ENCODE measurements at places on chromosomes 2 and 18.

DNA sequence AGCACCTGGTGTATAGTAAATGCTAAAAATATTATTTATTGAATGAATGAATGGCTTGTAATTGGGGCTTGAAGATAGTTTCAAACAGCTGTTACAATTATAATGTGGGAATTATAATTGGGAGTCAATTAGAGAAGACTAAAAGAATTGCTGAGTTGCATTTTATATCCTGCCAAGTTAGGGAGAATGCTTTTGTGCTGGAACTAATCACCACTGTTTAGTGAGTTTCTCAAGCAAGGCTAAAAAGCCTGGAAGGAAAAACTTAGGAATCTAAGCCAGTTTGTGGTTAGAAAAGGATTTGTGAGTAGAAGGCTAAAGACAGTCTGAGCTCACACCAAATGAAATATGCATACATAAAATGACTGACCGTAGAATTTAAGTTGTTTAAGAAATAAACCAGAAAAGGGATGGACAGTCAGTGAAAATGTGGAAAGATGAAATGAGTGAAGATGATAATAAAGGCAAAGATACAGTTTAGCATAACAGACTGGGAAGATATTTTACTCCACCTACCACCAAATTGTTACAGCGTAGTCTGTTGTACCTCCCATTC lies 647.7 kb upstream of the FSHR start:
- DNase-seq: no peak

- no peak for DNase-seq
These were observed 342.3 kb upstream of the MYT1L start for GRCh38 chr2:2673406-2673805.

- no peak for DNase-seq
These were observed 437.7 kb upstream of the HNRNPA3 start for GRCh38 chr2:176774766-176775451.

- DNase-seq: no peak
These were observed 574 bp downstream of the NIFK start for GRCh38 chr2:121736140-121736461.

- DNase-seq: no peak
These were observed 108.1 kb upstream of the SERPINE2 start for GRCh38 chr2:224147174-224147573.

- no peak for DNase-seq
These were observed 165.9 kb upstream of the CREB1 start for GRCh38 chr2:207363761-207364290.

- no peak for DNase-seq
These were observed 11.6 kb upstream of the RBM44 start for GRCh38 chr2:237786936-237787335.

DNA sequence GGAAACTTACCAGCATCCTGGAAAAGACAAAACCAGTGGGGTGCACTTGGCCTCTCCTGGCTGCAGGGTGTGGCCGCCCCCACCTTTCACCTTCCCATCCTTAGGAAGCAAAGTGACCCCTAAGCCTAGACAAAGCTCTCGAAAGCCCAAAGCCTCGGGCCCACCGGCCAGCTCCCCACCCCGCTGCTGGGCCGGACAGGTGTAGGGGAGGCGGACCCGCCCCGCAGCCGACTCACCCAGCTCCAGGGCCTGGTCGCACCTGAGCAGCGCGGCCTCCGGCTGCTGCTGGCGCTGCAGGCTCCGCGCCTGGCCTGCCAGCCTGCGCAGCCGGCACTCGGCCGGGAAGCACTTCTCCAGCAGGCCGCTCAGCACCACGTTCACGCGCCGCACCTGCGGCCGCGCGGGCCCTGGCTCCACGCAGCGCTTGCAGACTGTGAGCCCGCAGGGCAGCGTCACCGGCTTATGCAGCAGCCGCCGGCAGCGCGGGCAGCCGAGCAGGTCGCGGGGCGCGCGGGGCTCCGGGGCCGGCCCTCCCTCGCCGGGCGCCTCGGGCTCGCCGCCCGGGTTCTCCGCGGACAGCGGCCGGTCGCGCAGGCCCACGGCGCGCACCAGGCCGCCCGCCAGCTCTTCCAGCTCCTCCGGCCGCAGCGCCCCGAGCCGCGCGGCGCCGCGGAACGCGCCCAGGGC lies 979 bp downstream of the LONRF2 start:
- no peak for DNase-seq

DNA sequence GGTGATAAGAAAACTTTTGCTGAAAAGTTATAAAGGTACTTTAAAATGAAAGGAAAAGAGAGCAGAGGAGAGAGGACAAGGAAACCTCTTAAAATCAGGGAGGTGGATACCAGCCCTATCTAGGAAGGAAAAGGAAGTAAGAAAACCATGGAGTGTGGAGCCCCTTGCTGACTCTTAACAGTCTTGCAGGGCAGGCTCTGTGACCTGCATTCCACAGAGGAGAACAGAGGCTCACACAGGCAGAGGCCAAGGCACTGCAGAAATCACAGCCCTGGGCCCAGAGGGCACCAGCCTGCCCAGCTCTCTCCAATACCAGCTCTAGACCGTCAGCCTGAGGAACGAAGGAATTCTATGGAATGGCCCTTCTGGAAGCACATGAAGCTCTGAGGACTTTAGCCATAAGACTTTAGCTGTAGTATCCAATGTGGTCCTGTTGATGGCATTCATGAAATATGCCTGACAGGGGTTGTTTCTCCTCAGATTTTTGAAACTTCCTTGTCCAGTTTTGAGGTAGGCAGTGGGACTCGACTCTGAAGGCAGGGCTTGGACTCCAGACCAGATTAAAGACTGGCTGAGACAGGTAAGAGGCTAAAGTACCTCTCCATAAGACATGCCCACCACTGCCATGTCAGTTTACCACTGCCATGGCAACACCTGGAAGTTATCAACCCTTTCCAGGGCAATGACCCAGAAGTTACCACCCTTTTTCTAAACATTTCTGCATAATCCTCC lies 216.3 kb downstream of the ANAPC1 start:
- DNase-seq: no peak

DNA sequence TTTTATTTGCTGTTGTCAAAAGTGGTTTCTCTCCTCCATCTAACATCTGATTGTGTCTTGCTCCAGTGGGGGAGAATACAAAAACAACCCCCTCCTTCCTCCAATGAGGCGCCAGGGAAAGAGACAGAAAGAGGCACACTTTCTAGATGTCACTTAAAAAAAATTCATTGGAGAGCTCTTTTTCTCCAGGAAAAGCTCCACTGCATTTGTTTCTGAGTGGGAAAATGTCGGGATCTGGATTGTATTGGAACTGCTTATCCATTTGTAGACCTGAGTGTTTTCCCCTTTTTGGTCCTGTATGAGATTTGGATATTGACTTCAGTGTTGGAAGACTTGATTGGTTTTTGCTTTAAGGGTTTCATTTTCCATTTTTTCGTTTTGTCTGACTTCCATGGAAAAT lies 995 bp downstream of the MBD5 start:
- no peak for DNase-seq

DNA sequence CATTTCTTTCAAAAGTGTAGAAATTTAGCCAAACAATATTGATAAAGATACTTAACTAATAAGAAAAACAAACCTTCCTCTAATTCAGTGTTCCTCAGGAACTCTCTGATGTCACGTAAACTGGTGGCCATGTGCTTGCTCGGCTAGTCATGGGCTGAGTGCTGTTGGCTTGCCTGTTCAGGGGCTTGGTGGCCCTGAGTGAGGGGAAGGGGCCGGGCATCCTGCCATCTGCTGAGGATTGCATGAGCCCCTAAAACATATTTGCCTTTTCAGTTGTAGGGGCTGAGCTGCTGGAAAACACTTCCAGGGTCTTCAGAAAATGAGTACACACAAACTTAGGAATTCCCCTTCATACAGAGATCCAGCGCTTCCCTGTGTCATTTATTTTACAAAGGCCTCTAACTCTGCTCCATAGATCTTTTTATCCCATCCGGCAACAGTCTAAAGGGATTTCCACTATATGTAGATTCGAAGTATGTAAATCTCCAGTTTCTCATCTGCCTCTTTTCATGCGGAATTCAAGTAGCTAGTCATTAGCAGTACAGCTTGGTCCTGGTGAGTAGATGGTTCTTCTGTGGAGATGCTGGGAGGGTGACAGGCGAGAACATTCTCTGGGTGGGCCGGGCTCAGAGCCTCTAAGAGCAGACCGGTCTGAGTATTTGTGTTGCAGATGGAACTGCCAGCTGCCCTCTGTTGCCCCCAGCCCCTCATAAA lies 20.1 kb upstream of the NFATC1 start:
- DNase-seq: no peak

DNA sequence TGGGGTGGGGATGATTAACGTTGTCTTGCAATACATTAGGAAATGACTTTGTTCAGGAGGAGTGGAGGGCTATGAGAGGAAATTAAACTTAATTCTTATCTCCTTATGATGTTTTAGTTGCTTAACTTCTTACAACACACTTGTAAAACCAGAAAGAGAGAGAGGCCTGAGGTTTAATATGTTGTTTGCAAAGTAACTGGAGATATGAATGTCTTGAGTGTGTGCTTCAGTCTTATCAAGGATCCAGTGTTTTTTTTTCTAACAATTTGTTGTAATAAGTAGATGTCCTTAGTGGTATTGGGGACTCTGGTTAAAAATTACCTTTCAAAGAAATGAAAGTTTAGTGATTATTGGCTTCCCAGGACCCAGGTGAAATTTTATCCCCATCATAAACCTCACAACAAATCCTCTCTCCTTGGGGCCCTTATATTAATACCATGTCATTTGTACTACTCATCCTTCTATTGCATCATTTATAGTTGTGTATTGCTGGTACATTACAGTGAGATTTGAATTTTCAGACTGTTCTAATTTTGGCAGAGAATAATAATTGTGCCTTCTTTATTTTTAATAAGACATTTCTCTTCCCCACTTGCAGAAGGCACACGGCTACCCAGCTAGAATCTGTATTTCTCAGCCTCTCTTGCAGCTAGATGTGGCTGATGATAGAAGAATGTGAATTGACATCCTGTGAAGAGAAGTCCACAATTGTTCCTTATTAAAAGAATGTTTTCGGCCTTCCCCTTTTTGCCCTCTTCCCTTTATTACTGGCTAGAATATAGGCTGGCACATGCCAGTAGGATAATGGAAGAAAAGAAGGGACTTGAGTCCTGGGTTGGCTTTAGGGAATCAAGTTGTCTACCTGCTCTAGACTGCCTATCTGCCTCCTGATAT lies 91.9 kb upstream of the CXCR4 start:
- no peak for DNase-seq

GRCh38 chr2:212328136-212328535 lies 210.5 kb downstream of the ERBB4 start:
- DNase-seq: no peak

- DNase-seq: no peak
These were observed 103.5 kb downstream of the MSH2 start for GRCh38 chr2:47506436-47506835.

- DNase-seq: no peak
These were observed 58.5 kb downstream of the EPAS1 start for GRCh38 chr2:46355756-46356155.

DNA sequence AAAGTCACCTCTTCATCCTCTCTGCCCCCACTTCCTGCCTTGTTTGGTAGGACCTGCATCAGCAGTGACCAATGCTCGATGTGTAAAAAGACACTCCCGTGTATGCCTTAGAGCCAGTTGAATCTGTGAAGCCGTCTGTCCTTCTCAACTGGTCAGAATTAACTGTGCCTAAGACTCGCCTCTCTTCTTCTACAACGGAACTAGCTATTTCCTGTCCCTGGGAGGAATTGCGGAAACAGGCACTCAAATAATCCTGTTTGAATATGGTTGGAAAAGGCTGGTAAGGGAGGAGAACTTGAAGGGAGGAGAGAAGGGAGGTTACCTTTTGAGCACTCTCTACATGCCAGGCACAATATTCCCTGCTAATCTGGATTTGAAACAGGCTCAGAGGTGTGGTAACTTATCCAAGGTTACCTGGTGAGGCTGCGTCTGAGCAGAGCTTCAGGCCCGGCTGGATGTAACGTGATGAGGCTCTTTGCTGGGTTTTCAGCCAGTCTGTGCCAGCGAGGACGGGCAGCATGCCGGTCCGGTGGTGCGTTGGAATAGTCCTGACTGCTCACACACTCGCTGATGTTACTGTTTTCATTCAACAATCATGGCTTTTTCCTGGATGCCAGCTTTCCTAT lies 127.0 kb downstream of the FAM168B start:
- DNase-seq: no peak

DNA sequence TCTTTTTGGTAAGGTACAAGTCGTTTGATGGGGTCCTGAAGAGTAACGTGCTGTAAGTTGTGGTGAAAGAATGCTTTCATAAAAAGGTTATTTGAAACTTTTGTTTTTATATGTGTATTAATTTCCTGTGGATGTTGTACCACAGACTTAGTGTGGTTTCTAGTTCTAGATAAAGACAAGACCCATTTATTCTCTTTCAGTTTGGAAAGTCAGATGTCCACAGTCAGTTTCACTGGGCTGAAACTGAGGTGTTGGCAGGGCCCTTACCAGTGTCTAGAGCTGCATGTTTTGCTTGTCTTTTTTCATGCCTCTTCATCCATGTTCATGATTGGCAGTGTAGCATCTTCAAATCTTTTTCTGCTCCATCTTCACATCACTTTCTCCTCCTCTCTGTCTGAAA lies 22.1 kb upstream of the DOCK10 start:
- DNase-seq: no peak

GRCh38 chr2:62806231-62806630 lies 100.7 kb downstream of the EHBP1 start:
- no peak for DNase-seq

- DNase-seq: no peak
These were observed 114.5 kb upstream of the HNRNPA3 start for GRCh38 chr2:177098001-177098613.

DNA sequence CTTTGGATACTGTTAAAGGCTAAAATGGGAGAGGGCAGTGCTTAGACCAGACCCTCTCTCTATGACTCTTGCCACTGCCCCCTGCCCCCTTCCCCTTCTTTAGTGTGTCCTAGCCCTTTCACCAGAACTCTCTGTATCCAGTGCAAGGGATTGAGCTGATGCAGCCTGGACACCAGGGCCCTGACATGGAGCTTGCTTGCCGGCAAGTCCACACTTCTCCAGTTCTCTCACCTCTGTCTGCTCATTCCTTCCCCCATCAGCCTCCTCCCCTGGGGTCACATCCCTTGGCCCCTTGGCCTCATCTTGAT lies 1.5 kb upstream of the WNT6 start:
- no peak for DNase-seq

GRCh38 chr2:47531378-47532042 lies 128.6 kb downstream of the MSH2 start:
- DNase-seq: no peak

- DNase-seq: no peak
These were observed 26.9 kb downstream of the CENPO start for GRCh38 chr2:24820175-24820513.

GRCh38 chr2:178629463-178629862 lies 149.2 kb downstream of the PLEKHA3 start:
- DNase-seq: no peak

- DNase-seq: no peak
These were observed 33.8 kb downstream of the INSIG2 start for GRCh38 chr2:118121986-118122524.

- DNase-seq: no peak
These were observed 51.1 kb downstream of the CTIF start for GRCh38 chr18:48589797-48590519.

Measured in activated CD4-positive, alpha-beta T cell treated with anti-CD3 and anti-CD28 coated beads for 4 hours (primary cell).